ENCODE measurements at places on chromosomes 6 and 20.
A peak's percentile ranks its signal among the peaks of the same experiment; 100 is the strongest.

GRCh38 chr20:19735446-19735845 lies 22.6 kb upstream of the RIN2 start:
- H3K27ac ChIP-seq: no peak overlapping the region
- DNase-seq: no peak
- H3K36me3 ChIP-seq: no peaks in the 10 kb centered on the region
- no peaks in the 10 kb centered on the region for H3K27me3 ChIP-seq
- no peaks in the 10 kb centered on the region for H3K4me1 ChIP-seq

GRCh38 chr20:48126227-48126740 lies 341.0 kb upstream of the SULF2 start:
- no peaks in the 10 kb centered on the region for H3K4me1 ChIP-seq
- no peaks in the 10 kb centered on the region for H3K27me3 ChIP-seq
- DNase-seq: no peak
- H3K36me3 ChIP-seq: no peaks in the 10 kb centered on the region
- no peak overlapping the region for H3K27ac ChIP-seq

DNA sequence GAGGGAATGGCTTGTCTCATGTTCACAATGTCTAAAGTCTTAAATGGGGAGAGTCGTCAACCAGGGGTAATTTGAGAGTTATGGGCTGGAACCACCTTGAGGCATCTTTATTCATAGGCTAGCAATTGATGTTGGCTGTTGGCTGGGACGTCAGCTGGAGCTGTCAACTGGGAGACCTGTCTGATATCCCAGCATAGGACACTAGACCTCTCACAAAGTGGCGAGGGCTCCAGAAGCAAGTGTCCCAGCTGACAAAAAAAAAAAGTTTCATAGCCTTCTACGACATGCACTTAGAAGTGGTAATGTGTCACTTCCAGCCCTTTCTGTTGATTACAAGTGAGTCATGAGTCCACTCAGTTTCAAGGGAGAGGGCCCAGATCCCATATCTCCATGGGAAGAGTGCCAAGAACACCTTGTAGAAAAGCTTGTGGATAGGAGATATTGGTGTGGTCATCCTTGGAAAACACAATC lies 278.0 kb downstream of the ESR1 start:
- H3K27me3 ChIP-seq: no peaks in the 10 kb centered on the region
- H3K27ac ChIP-seq: no peak overlapping the region
- no peaks in the 10 kb centered on the region for H3K4me1 ChIP-seq
- H3K36me3 ChIP-seq: no peaks in the 10 kb centered on the region
- H3K4me3 ChIP-seq: no peak overlapping the region

GRCh38 chr20:22819784-22820183 lies 215.3 kb upstream of the SSTR4 start:
- no peaks in the 10 kb centered on the region for H3K27me3 ChIP-seq
- H3K4me1 ChIP-seq: no peaks in the 10 kb centered on the region
- no peak overlapping the region for H3K4me3 ChIP-seq
- no peak for DNase-seq
- H3K27ac ChIP-seq: no peak overlapping the region
- no peaks in the 10 kb centered on the region for H3K36me3 ChIP-seq

- H3K27me3 ChIP-seq: no peaks in the 10 kb centered on the region
- H3K4me1 ChIP-seq: no peaks in the 10 kb centered on the region
- DNase-seq: peak; percentile 36
- no peak overlapping the region for H3K27ac ChIP-seq
- no peak overlapping the region for H3K4me3 ChIP-seq
Measured at GRCh38 chr6:89940225-89941027, 46.2 kb downstream of the GJA10 start.

DNA sequence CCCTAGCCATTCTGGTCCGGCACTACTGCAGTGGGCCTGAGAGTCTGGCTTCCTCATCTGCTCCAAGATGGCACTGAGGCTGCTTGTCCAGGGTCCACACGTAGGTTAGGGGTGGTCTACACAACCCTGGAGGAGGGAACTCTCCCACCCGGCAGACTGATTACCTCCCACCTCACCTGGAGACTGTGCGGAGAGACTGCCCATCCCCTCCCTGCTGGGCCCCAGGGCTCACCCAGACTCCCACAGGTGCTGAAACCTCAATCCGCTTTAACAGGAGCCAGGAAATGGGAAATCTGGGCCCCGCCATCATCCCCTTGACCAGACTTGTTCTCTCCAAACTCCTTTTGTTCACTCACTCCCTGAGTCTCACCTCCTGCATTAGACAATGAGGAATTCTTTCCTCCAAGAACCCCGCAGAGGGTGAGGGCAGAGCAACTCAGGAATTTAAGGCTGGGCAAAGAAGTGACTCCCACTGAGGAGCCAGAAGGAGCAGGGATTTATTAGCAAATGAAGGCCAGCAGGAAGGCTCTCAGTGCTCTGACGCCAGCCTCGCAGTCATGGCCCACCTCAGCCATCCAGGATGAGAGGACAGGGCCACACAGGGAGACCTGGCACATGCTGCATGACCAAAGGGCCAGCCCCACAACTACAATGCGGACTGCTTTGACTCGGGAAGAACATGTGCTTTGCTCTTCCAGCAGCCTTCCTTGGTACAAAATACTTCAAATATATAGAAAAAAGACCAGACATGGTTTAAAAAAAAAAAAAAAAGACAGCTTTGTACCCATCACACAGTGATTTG lies 53.0 kb downstream of the CDK5RAP1 start:
- H3K27me3 ChIP-seq: no peaks in the 10 kb centered on the region
- H3K27ac ChIP-seq: no peak overlapping the region
- peaks cover 7% of the 10 kb centered on the region for H3K36me3 ChIP-seq
- H3K4me1 ChIP-seq: no peaks in the 10 kb centered on the region

DNA sequence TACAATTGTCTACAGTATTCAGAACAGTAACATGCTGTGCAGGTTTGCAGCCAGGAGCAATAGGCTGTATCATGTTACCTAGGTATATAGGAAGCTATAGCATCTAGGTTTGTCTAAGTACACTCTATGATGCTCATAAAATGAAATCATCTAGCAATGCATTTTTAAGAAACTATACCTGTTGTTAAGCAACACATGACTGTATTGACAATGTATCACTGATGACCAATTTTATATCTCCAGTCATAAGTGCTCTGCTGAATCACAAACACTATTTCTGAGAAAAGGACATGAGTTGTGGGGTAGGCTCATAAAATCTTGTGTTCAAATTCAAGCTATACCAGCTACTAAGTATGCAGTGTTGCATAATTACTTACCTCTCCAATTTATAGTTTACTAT lies 501.3 kb downstream of the CD109 start:
- no peak for DNase-seq
- no peak overlapping the region for H3K4me3 ChIP-seq
- H3K4me1 ChIP-seq: no peaks in the 10 kb centered on the region
- H3K27ac ChIP-seq: no peak overlapping the region
- no peaks in the 10 kb centered on the region for H3K27me3 ChIP-seq

DNA sequence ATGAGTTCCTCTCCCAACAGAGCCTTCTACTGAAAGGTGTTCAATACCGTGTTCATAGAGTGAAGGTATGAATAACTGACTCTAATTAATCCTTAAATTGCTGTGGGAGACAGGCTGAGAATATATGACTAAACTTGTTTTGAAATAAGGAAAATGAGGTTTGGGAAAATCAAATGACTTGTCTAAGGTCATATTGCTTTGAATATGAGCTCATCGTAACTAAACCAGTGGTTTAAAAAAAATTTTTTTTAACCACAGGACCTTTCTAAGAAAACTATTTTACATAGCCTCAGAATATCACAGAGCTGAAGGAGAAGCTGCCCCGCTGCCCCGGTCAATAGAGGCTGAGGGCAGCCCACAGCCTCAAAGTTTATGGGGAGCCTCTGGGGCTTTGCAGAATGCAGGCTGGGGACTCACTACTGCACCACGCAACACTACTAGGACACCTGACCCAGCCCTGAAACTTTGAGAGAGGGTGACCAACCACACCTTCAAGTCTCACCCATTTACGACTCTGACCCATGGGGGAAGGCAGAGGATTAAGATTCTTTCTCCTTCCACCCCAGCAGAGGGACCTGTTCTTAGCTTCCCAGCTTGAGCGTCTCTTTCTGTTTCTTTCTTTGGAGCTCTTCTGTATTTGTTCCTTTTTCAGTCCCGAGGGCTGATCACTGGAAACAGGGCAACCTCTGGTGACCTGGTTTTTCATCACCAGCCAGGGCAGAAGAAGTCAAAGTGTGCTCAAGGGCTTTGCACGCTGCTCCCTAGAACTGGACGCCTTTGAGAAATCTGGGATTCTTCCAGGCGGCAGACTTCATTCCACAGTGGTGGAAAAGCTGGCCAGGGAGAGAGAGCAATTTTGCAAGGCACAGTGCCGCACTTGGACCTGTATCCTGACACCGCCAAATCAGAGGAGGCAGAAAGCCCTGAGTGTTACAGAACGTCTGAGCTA lies 220.2 kb downstream of the ATXN1 start:
- DNase-seq: no peak
- H3K4me3 ChIP-seq: no peak overlapping the region
- H3K27ac ChIP-seq: no peak overlapping the region
- peaks cover 8% of the 10 kb centered on the region for H3K36me3 ChIP-seq

DNA sequence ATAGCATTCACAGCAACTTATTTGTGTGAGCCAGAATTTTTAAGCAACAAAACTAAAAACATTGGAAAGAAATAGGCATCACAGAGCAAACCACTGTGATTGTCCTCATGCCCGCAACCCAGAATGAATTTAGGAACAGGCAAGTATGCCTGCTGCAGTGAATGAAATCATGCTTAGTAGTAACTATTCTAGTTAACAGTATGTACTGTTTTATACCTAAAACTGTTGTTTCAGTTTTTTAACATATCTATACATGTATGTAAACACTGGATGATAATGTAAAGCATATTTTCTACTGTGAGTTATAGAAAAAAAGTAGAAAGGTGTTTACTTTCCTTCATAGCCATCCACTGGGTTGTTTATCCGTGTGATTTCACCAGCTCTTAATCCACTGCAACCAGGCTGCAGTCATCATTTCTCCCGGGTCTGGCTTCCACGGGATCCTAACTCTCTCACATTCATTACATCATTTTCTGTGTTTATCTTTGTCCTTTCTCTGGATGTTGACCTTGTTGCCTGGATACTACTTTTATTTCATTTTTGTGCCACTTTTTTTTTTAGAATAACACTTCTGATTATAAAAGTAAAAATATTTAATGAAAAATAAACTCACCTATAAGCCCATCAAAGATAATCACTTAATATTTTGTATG lies 3.6 kb upstream of the ARFGEF3 start:
- peaks cover 31% of the 10 kb centered on the region for H3K27me3 ChIP-seq
- no peaks in the 10 kb centered on the region for H3K36me3 ChIP-seq

GRCh38 chr20:25389858-25390537 lies 637 bp downstream of the ABHD12 start:
- no peak for DNase-seq
- H3K27ac ChIP-seq: peak overlapping the region; percentile 53
- H3K27me3 ChIP-seq: no peaks in the 10 kb centered on the region
- peaks cover 7% of the 10 kb centered on the region for H3K4me1 ChIP-seq
- no peaks in the 10 kb centered on the region for H3K36me3 ChIP-seq

GRCh38 chr20:58011947-58012610 lies 216.4 kb downstream of the ANKRD60 start:
- no peaks in the 10 kb centered on the region for H3K4me1 ChIP-seq
- H3K27ac ChIP-seq: no peak overlapping the region
- H3K4me3 ChIP-seq: no peak overlapping the region
- no peak for DNase-seq
- H3K27me3 ChIP-seq: no peaks in the 10 kb centered on the region
- H3K36me3 ChIP-seq: no peaks in the 10 kb centered on the region

GRCh38 chr20:38225900-38226263 lies 34.7 kb downstream of the KIAA1755 start:
- no peaks in the 10 kb centered on the region for H3K36me3 ChIP-seq
- peaks cover 2% of the 10 kb centered on the region for H3K4me1 ChIP-seq
- H3K4me3 ChIP-seq: no peak overlapping the region
- H3K27ac ChIP-seq: no peak overlapping the region
- no peak for DNase-seq

DNA sequence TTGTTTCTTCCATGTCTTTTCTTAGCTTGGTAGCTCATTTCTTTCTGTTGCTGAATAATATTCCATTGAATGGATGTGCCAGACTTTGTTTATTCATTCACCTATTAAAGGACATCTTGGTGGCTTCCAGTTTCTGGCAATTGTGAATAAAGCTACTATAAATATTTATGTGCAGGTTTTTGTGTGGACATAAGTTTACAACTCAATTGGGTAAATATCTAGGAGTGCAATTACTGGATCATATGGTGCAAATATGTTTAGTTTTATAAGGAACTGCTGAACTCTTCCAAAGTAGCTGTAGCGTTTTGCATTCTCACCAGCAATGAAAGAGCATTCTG lies 16.8 kb upstream of the SDCBP2 start:
- no peak overlapping the region for H3K27ac ChIP-seq
- H3K4me3 ChIP-seq: no peak overlapping the region
- H3K36me3 ChIP-seq: no peaks in the 10 kb centered on the region
- no peaks in the 10 kb centered on the region for H3K4me1 ChIP-seq
- no peaks in the 10 kb centered on the region for H3K27me3 ChIP-seq

GRCh38 chr6:110826236-110827129 lies 11.2 kb upstream of the CDK19 start:
- H3K4me1 ChIP-seq: no peaks in the 10 kb centered on the region
- no peak overlapping the region for H3K4me3 ChIP-seq
- DNase-seq: no peak
- no peaks in the 10 kb centered on the region for H3K27me3 ChIP-seq
- no peak overlapping the region for H3K27ac ChIP-seq

DNA sequence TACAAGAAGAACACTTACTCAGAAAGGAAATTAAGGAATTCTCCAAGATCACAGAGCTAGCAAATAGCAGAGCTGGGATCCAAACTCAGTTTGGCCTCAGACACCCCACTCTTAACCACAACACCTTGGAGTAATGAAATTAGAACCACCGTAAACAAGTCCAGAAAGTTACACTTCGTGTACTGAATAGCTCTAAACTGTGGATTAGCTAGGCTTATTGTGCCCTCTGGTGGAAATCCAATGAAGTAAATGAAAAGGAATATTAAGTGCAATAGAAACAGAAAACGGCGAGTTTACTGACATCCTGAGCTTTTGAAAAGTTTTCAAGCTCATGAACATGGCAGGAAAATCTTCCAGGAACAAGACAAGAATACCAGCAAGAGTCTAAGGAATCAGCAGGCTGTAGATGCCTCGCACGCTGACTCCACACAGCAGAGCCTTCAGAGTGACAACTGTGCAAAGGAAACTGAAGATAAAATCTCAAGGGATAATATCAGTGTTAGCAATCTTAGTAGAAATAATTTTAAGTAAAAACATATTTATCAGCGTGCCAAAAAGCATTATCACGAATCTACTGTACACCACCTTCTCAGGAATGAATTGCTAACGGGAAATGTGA lies 34.6 kb downstream of the FBXO5 start:
- H3K27ac ChIP-seq: no peak overlapping the region
- no peak overlapping the region for H3K4me3 ChIP-seq
- DNase-seq: no peak
- no peaks in the 10 kb centered on the region for H3K27me3 ChIP-seq

DNA sequence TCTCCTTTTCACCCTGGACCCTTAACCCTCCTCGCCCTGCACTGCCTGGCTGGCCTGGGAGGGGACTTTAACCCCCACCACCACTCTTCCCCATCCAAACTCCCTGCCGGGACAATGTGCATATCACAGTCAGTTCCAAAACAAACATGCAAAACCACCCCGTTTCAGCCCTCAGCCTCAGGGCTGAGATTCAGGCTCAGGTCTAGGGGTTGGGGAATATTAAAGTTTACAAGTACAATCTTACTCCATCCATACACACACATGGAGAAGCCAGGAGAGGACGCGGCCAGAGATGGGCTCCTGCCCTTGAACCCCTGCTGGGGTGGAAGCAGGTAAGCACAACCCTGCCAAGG lies 534 bp downstream of the KIAA1755 start:
- no peak overlapping the region for H3K27ac ChIP-seq
- no peaks in the 10 kb centered on the region for H3K4me1 ChIP-seq
- H3K36me3 ChIP-seq: no peaks in the 10 kb centered on the region
- H3K27me3 ChIP-seq: peaks cover 15% of the 10 kb centered on the region
- DNase-seq: no peak
